ENCODE measurements at places on chromosomes 13 and 19. TPM values are rescaled to one million over a fixed set of nuclear protein-coding genes. Genes with fewer than 3 reads are reported as not detected.

Gene CLDN10
- 174 TPM for total RNA-seq

DNA sequence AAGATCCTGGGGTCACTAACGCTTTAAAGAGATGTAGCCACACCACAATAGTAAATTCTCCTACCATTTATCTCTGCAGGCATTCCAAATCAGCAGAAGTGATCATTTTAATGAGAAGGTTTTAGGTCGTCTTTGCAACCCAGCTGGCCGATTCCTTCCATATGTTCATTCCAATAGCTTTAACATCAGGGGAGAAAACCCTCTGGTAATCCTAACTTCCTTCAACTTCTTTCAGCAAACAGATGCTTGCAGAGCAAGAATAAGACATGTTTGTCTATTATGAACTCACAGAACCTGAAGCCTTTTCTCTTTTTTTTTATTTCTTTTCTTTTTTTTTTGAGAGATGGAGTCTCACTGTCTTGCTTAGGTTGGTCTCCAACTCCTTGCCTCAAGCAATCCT, 498.6 kb upstream of the SLITRK1 start:
- no peaks in the 10 kb centered on the region for H3K4me1 ChIP-seq
- H3K27ac ChIP-seq, result no peak overlapping the region
- no peak overlapping the region for H3K4me3 ChIP-seq

- H3K4me1 ChIP-seq, result no peaks in the 10 kb centered on the region
- DNase-seq, result no peak
- H3K27ac ChIP-seq, result no peak overlapping the region
- no peaks in the 10 kb centered on the region for H3K27me3 ChIP-seq
- no peak overlapping the region for H3K4me3 ChIP-seq
- H3K36me3 ChIP-seq, result no peaks in the 10 kb centered on the region
These were observed 313.1 kb upstream of the MAB21L1 start for GRCh38 chr13:35789335-35790165.

GRCh38 chr19:19021115-19021514, 12.2 kb downstream of the SUGP2 start:
- no peaks in the 10 kb centered on the region for H3K27me3 ChIP-seq
- DNase-seq, result no peak
- no peaks in the 10 kb centered on the region for H3K36me3 ChIP-seq
- no peak overlapping the region for H3K4me3 ChIP-seq

DNA sequence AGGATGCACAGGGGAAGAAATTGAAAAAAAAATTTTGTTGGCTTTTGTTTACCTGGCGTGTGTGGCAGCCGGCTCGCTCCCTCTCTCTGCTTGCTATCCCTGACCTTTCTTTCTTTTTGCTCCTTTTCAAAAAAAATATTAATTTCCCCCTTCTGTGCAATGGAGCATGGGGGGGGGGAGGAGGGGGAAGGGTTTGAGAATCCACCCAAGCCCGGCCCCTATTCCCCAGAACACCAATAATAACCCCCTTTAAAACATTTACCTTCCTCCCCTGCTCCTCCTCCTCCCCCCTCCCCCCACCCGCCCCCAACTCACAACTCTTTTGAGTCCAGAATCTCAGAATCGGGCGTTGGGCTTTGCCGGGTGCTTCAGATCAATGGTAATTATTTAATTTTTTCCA, 28.4 kb downstream of the NFIX start:
- H3K36me3 ChIP-seq, result no peaks in the 10 kb centered on the region
- H3K27ac ChIP-seq, result peak overlapping the region; percentile 87
- no peaks in the 10 kb centered on the region for H3K27me3 ChIP-seq
- H3K4me1 ChIP-seq, result peaks cover 29% of the 10 kb centered on the region
- H3K4me3 ChIP-seq, result peak overlapping the region; percentile 41

Gene ZNF221
- total RNA-seq, result 3.9 TPM

DNA sequence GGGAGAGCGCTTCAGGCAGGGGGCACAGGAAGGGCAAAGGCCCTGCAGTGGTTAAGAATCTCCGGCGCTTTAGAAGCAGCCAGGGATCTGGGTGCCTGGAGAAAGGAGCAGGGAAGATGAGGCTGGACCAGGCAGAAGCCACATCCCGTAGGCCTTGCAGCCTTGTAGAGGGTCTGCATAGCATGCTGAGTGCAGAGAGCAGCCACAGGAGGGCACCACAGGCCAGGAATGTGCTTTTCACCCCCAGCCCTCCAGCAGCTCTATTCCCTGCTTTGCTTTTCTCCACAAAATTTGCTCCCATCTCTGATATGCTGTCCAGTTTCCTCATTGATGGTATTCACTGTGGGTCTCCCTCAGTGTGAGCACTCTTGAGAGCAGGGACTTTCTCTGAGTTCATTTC, 5.7 kb downstream of the WDR62 start:
- no peaks in the 10 kb centered on the region for H3K36me3 ChIP-seq
- no peak for DNase-seq
- H3K27ac ChIP-seq, result no peak overlapping the region
- H3K27me3 ChIP-seq, result no peaks in the 10 kb centered on the region
- H3K4me3 ChIP-seq, result no peak overlapping the region
- H3K4me1 ChIP-seq, result peaks cover under 1% of the 10 kb centered on the region

Data from pancreas (tissue), 10 donors.